Stimulated activated CD8-positive, alpha-beta memory T cell treated with anti-CD3 and anti-CD28 coated beads, Interleukin-7, amount 100 ng/mL, for 1 hour (primary cell): ENCODE measurements at places on chromosomes 2 and 18.

DNA sequence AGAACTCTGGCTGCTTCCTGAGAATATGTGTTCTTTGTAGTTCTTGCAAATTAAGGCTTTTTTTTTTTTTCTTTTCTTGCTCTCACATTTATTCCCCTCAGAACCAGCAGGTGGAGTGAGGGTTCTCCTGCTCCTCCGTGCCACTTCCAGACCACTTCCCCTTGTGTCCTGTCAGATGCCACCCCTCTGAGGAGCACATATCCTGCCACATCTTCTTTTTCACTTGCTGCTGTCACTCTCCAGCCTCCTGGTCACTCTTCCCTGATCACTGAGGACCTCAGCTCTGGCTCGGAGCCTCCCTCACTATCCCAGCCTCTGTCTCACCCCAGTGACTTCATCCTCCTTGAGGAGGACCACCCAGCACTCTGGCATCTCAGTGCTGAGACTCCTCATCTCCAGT is 100.5 kb downstream of the TACR1 start:
- DNase-seq: no peak

DNA sequence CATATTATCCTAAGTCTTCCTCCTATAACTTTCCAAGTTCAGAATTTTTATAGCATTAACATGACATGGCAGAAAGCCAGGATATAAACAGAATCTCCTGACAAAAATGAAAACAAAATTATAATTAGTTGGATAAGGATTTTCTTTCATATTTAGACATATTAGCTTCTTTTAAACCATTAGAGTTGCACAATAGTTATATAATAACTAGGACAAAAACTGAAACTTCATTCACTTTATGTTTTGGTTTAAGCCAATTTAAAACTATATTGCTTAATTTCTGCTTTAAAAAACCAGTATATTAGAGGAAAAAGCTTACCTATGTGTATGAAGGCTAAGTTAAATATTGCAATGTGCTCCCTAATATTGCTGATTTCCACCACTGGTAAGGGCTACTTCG is 254.8 kb downstream of the GPD2 start:
- no peak for DNase-seq

DNA sequence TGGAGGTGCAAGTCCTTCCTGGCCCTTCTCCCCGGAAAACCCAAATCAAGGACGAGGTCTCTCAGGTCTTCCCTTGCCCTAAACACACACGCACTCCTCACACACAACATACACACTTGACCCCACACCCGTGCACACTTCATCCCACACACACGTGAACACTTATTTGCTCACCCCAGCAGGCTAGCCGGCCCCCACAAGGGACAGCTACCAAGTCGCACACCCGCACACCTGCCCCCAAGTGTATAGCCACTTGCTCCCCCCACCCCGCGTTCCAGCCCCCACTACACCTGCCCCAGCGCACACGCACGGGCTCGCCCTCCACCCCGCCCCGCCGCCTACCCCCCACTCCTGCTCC is 359 bp downstream of the TGFBRAP1 start:
- no peak for DNase-seq

GRCh38 chr18:75276818-75277609 is 66.4 kb downstream of the TSHZ1 start:
- DNase-seq: no peak

DNA sequence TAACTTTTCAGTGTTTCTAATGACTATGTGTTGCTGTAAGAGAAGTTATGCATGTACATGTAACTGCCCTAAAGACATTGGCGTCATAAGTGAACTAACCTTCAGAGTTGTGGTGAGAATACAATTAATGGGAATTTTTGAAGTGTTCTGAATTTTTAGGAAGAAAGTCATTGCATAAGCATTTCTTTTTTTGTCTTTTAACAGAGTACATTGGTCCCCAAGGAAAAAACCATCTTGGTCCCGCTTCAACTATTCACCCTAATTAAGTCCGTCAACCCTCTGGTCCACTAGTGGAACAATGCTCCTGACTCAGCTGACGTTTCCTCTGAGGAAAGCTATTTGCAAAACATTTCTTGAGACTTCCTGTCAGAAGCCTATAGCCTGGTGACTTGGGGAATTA is 41.1 kb upstream of the VIT start:
- no peak for DNase-seq
